ENCODE measurements at places on chromosomes 12 and 14. TPM values are rescaled to one million over a fixed set of nuclear protein-coding genes. Genes with fewer than 3 reads are reported as not detected.

CLIP1 gene
- 90.9 TPM for total RNA-seq

C3AR1 gene
- total RNA-seq, result 4.8 TPM

FLVCR2 gene
- 1.4 TPM for total RNA-seq

OAS3 gene
- total RNA-seq, result 194 TPM

KRT86 gene
- total RNA-seq, result not detected

FGD4 gene
- 25.9 TPM for total RNA-seq

PPP1R36 gene
- total RNA-seq, result 1.3 TPM

STXBP6 gene
- total RNA-seq, result 8.6 TPM

KLRK1 gene
- total RNA-seq, result not detected

DGKA gene
- total RNA-seq, result 9.5 TPM

TAS2R46 gene
- total RNA-seq, result 4.0 TPM

Data from melanocyte of skin (primary cell).